ENCODE measurements at places on chromosomes 1 and 21.

DNA sequence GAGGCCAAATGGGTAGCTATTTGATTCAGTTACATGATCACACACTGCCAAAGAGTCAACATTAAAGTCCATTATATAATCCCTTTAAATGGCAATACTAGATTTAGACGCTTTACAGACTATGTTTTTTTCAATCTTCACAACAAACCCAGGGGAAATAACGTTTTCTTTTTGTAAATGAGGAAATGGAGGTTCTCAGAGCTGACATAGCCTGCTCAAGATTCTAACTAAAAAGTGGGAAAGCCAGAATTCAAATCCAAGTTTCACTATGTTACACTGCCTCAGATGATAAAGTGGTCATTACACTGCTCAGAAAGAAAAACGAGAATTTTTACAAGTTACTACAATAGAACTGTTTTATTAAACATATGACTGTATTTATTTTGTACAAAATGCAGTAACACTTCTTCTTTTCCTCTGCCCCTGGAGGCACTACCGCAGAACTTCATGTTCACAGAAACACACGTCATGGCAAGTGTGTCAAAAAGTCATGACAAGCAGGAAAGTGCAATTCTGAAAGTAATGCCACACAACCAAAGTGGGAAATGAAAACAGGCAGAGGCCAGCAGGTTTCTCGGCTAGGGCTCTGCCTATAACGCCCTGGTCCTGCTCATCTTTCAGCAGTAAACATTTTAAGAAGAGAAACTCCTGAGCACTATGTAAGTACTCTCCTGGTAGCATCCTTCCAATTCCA is 19.0 kb downstream of the THEMIS2 start:
- peak; percentile 71 for DNase-seq

GRCh38 chr1:218600968-218601367 is 255.8 kb downstream of the TGFB2 start:
- no peak for DNase-seq

GRCh38 chr1:230503726-230504125 is 77.6 kb upstream of the PGBD5 start:
- no peak for DNase-seq

- no peak for DNase-seq
These were observed 13.6 kb downstream of the G0S2 start for GRCh38 chr1:209688746-209689234.

- DNase-seq = no peak
These were observed 359.1 kb downstream of the BARHL2 start for GRCh38 chr1:90357995-90358394.

DNA sequence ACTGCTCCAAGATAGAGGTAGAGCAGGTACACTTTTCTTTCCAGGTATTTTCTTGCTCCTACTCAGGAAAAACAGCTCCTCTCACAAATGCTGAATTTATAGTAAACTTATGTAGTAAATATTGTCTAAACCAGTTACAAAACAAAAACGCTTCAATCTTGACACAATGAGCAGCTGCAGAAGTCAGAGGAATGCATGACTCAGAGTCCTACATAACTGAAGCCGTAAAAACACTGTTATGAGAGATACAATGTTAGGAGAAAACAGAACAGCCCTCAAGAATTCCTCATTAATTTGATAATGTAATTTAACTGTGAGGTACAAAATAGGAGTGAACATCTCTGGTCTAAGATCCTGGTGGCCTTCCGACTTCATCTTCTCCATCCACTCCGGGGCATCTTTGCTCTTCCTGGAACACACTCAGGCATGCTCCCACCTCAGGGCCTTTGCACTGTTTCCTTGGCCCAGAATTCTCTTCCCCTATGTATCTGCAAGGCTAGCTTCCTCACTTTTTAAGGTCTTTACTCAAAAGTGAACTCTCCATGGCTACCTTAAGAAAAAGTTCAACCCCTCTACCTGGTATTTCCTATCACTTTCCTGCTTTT is 138.5 kb downstream of the SLC45A1 start:
- no peak for DNase-seq

- DNase-seq = no peak
These were observed 20.2 kb downstream of the COLGALT2 start for GRCh38 chr1:184017306-184017705.

DNA sequence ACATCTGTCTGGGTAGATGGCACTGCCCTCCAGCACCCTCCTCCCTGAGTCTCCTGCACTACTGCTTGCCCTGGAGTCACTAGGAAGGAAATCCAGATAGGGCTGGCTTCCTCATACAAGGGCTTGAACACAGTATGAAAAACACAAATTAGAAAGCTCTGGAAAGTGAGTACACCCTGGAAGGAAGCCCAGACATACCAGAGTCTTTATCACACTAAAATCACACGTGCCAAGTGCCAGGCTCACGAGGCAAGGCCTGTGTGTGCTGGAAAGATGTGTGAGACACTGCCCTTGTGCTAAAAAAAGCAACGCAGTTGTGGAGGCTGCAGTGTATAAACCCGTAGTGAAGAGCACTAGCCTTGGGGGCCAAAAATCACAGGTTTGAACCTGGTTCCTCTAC is 28.3 kb upstream of the S100A7 start:
- DNase-seq = no peak

DNA sequence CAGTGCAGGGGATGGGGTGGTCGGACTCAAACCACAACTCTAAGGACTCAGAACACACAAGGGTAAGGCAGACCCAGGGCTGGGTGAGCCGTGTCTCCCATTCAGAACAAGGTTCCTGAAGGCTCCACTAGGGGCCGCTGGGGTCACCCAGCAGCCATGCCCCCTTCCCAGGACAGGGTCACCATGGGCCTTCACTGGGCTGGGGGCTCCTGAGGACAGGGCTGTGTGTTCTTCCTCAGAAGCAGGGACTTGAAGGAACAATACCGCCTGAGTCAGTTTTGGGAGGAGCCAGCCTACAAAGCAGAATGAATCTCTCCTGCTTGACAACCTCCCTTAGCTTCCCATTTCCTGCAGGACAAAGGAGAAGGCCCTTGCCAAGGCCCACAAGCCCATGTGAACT is 15.4 kb downstream of the RIMS3 start:
- DNase-seq = no peak

- no peak for DNase-seq
These were observed 14.7 kb downstream of the OBSCN start for GRCh38 chr1:228222548-228222947.

- no peak for DNase-seq
These were observed 66.0 kb downstream of the OLIG1 start for GRCh38 chr21:33135925-33136324.

- peak; percentile 54 for DNase-seq
These were observed 33.9 kb upstream of the ASPM start for GRCh38 chr1:197180252-197180878.

- no peak for DNase-seq
These were observed 22.9 kb downstream of the RNU1-1 start for GRCh38 chr1:16491056-16491675.

DNA sequence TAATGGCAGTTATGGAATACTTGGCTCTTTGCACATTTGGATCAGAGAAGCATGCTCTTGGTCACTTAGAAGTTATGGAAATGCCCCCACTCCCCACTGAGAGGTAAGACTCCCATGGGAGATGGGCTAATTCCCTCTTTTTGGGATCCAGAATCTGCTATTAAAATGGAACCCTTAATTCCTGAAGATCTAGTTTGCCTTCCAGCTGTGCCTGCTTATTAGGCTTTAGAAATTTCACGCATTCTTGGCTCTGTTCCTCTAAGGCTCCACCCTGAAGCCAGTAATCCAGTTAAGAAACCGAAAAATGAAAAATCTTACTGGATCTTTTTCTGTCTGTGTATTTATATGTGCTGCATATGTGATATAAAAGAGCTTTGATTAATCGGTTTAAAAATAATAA is 76.7 kb downstream of the USH2A start:
- DNase-seq = no peak

- DNase-seq = peak; percentile 91
These were observed 8.1 kb upstream of the TRAF3IP3 start for GRCh38 chr1:209747580-209748262.

DNA sequence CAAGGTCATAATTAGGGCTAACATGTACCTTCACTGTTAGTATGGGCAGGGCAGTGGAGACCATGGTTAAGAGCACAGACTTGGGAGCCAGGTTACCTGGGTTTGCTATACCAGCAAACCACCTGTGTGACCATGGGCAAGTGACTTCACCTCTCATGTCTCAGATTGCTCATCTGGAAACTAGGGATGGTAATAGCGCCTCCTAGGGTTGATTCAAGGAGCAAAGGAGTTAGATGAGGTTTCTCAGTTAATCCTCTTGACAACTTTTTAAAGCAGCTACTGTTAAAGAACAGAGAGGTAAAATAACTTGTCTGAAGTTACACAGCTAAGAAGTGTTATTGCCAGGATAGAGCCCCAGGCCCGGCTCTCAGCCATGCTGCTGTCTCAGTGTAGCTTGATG is 790 bp upstream of the MATN1 start:
- DNase-seq = no peak

GRCh38 chr1:153848805-153849204 is 73.6 kb downstream of the SLC27A3 start:
- no peak for DNase-seq

GRCh38 chr1:43184388-43184787 is 12.3 kb downstream of the CFAP57 start:
- no peak for DNase-seq

GRCh38 chr1:151990856-151991198 is 2.8 kb downstream of the S100A10 start:
- no peak for DNase-seq

GRCh38 chr1:236550961-236551851 is 27.4 kb downstream of the LGALS8 start:
- no peak for DNase-seq

DNA sequence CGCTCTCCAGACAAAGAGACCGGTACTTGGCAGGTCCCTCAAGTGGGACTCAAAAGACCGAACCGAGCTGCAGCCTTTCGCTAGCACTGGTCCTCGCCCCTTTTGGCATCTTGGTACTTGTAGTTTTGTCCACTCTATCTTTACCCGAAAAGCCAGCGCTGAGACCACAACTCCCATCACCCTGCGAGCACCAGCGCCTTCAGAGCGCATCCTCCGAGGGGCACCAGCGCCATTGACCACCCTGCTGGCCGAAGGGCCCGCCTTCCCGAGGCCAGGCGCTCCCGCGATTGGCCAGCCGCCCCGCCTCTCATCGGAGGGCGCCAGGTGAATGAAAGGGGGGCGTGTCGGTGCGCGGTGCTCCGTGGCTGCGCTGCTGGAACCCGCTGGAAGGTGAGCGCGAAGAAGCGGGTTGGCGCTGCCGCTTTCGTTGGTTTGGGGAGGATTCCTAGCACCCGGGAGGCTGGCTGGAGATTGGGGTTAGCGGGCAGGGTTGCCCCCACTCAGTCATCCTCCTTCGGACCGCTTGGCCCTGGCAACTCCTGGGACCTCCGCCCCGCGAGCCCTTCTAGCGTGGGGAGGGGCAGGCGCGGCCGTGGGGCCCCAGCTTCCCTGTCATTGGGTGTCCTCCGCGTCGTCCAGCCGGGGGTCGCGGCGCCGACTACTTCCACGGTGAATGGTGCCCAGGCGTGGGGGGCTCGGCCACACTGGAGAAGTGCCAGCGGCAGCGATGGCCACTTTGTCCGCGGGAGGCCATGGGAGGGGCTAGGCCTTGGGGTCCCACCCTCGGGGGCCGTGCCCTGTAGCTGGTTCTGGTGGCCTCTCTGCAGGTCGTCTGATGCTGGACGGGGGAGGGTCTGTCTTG is at the start of gene ZBTB8B:
Gene ZBTB8B, plus strand, starts transcription at position 357 of the 862 bp plus-strand sequence. CDS start 5,553 bp downstream, outside the sequence.
- no peak for DNase-seq

GRCh38 chr21:38821248-38821647 is 15.5 kb downstream of the ETS2 start:
- no peak for DNase-seq

GRCh38 chr1:175009532-175009931 is 9.8 kb downstream of the CACYBP start:
- no peak for DNase-seq

- no peak for DNase-seq
These were observed 324.1 kb downstream of the ZP4 start for GRCh38 chr1:237566581-237566980.

- no peak for DNase-seq
These were observed 2.5 kb downstream of the FNDC10 start for GRCh38 chr1:1597275-1597930.

GRCh38 chr1:194809665-194810064 is 1623.3 kb upstream of the B3GALT2 start:
- DNase-seq = no peak

GRCh38 chr1:119310301-119310700 is 58.3 kb upstream of the HAO2 start:
- no peak for DNase-seq

DNA sequence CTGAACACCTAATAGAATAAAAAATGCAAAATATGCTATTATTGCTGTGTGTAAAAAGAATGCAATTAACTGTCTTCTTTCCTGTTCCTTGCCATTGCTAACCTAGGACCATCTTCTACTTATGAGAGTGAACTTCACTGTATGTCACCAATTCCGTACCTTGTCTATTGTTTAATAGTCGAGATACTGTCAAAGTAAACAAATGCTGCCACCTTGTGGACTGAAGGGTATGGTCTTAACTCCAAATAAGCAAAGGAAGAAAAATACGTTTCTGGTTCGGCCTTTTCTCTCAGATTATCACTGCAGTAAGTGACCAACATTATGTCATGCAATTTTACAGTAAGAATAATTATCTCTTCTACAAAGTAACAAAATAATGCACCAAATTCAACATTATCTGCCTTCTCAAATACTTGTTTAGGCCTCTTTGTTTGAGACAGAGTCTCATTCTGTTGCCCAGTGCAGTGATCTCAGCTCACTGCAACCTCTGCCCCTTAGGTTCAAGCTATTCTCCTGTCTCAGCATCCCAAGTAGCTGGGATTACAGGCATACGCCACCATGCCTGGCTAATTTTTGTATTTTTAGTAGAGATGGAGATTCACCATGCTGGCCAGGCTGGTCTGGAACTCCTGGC is 133.4 kb downstream of the COP1 start:
- peak; percentile 48 for DNase-seq

- no peak for DNase-seq
These were observed 24.8 kb upstream of the PRDM2 start for GRCh38 chr1:13675151-13675651.

DNA sequence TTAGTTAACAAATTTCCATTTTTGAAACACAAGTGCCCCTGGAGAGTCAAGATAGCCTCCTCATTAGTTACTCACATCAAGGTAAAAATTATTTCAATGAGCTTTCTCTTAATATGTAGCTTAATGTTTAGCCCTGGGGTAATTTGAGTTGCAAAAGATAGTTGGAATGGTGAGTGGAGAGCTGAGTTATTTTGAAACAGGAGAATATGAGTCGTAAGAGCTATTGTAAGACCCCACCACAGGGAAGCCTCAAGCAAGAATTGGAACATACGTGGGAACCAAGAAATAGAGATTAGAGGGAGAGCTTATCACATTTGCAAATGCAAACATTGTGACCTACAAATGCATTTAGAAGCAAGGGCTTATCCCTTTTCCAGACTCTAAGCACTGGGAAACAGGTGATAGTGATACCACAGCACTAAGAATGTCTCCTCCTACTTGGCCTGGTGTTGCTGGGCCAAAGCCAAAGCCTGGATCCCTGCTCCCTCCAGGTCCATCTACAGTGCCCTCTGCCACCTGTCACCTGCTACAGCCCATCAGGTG is 635.1 kb downstream of the PTPRC start:
- no peak for DNase-seq

- no peak for DNase-seq
These were observed at the start of gene LAMB3 for GRCh38 chr1:209652121-209652735. Gene LAMB3, minus strand, starts transcription at chr1:209652425. Its CDS starts 1,481 bp downstream, at chr1:209650944.
